ENCODE measurements at places on chromosomes 7 and 10.

GRCh38 chr7:114574384-114574783 is 159.8 kb downstream of the FOXP2 start:
- no peak for DNase-seq

DNA sequence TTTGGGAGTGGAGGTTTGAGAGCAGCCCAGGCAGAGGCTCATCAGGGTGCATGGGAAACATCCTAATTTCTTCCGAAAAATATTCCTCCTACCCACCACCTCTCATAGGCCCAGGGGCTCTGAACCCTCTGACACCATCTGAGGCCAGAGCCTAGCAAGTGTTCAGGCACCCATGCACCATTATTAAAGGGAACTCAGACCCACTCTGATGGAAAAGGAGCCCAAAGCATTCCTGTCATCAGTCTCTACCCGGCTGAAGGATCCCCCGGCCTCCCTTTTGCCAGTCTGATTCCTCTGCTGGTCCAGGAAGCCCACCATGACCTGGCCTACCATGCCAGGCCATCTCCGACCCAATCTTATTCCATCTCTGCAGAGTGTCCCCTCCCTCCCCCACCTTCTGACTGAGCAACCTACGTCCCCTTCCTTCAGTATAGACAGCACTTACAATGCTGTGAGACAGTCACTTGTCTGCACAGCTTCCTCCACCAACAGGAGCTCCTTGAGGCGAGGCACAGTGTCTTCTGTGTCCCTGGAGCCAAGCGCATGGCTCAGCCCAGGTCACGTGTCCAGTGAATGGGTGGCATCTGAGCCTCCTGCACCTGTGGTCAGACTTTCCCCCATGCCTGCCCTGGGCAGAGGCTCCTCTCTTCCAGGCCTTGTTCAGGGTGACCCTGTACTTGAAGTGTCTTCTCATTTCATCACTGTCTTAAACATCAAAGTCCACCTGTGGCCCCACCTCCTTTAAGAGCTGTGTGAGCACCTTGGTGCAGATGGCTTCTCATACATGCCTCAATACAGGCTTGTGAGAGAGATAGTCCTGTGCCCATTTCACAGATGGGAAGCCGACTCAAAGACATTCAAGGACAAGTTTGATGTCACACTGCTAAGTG is 889 bp upstream of the GPR15LG start:
- DNase-seq = no peak

GRCh38 chr10:7239312-7239985 is 171.4 kb downstream of the SFMBT2 start:
- no peak for DNase-seq

DNA sequence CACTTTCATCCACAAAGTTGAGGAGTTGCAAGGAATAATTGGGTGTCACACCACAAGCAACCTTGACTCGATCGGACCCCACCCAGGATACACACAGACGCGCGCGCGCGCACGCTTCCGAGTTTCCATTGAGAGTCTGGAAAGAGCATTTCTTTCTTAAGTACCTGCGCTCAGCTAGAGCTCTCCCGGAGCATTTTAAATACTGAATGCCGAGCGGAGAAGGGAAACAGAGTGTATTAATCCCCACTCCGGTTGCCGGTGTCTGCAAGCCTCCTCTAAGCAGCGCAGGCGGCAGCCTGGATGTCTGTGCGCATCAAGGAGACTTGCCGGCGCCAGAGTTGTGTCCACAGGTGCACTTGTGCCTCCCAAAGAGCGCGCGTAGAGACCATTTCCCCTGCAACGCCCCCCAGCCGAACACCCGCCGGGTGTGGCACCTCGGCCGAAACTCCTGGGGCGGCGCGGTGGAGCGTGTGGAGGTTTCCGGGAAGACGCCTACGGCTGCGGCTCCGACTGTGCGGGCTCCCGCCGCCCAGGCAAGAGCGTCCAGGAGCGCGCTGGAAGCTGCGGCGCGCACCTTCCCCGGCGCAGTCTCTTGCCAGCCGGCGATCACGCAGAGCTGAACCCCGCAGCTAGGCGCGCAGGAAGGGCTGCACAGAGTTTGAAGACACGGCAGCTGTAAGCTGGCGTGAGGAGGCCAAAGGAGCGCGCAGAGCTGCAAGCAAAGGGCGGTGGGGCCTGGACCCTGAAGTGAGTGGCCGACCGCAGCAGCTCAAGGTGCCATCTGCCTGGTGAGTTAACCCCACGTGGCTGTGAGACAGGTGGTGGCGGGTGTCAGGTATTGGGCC is 1.1 kb upstream of the FEZF1 start:
- no peak for DNase-seq

- DNase-seq = no peak
Observed at GRCh38 chr7:38753347-38753746, 122.2 kb upstream of the AMPH start.

GRCh38 chr10:50908366-50908765 is 22.9 kb upstream of the A1CF start:
- no peak for DNase-seq

GRCh38 chr7:107725138-107725740 is 18.7 kb upstream of the CBLL1 start:
- DNase-seq = no peak

GRCh38 chr10:13184730-13185514 is 23.6 kb downstream of the MCM10 start:
- no peak for DNase-seq

GRCh38 chr10:92263396-92263795 is 27.5 kb downstream of the CPEB3 start:
- no peak for DNase-seq

- peak; percentile 48 for DNase-seq
Observed at GRCh38 chr10:72079356-72079755, 9.0 kb downstream of the SPOCK2 start.

GRCh38 chr10:102712843-102713538 is 1.2 kb downstream of the ARL3 start:
- no peak for DNase-seq

GRCh38 chr10:116143673-116144222 is 129.3 kb downstream of the GFRA1 start:
- no peak for DNase-seq

DNA sequence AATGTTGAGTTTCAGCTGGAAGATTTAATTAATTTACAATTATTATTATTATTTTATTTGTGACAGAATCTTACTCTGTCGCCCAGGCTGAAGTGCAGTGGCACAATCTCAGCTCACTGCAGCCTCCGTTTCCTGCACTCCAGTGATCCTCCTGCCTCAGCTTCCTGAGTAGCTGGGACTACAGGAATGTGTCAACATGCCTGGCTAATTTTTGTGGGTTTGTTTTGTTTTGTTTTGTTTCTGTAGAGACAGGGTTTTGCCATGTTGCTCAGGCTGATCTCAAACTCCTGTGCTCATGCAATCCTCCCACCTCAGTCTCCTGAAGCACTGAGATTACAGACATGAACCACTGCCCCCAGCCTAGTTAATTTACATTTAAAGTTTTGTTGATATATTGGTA is 93.8 kb upstream of the MEOX2 start:
- DNase-seq = no peak

DNA sequence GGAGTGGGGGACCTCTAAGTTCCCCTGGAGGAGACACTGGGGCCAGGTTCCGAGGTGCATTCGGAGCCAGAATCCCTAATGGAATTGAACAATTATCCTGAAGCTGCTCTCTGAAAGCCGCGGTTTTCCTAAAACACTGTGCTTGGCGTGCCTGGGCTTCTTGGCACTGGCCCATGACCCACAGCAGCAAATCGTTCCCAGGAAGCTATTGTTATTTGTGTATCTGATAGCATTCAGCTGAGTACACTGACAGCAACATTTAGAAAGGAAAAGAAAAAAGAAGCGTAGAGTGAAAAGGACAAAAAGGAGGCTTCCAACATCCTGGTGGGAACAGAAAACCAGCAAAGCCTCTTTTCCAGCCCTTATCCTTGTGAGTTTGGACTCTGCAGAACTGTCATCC is 339.8 kb downstream of the FRMD4A start:
- no peak for DNase-seq

DNA sequence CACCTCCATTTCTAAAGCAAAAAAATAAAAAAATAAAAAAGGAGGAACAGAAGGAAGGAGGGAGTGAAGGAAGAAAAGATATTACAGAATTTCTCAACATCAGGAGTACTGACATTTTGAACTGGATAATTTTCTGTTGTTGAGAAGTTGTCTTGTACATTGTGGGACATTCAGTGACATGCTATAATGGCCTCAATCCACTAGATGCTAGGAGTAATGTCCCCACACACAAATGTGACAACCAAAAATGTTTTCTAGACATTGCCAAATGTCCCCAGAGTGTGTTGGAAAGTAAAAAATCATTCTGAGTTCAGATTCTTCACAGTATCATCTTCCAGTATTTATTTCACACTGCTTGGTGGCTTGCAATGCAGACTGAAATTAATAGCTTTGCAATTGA is 6.5 kb downstream of the ZNF438 start:
- no peak for DNase-seq

- DNase-seq = no peak
Observed at GRCh38 chr7:68461430-68461829, 1136.8 kb upstream of the AUTS2 start.

GRCh38 chr10:7484456-7485243 is 73.8 kb upstream of the SFMBT2 start:
- peak; percentile 16 for DNase-seq

- DNase-seq = no peak
Observed at GRCh38 chr10:122082616-122083477, 93.9 kb downstream of the TACC2 start.

DNA sequence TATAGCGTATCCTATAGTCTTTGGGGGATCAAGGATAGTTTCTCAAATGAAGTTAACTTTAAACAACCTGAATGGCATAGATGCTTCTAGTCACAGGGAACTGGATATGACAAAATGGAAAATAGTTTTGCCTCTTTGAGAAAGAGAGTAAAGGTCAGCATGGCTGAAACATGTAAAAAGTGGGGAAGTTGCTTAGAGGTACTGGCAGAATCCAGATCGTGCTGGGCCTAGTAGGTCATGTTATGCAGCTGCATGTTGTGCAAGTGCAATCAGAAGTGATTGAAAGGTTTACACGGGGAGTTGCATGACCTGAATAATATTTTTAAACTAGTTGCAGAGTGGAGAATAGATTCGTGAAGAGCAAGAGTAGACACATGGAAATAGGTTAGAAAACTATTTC is 201.1 kb upstream of the HDAC9 start:
- no peak for DNase-seq

- peak; percentile 75 for DNase-seq
Observed at GRCh38 chr7:134458806-134459698, at the start of gene AKR1B1. TSS of gene AKR1B1 (minus strand) at chr7:134459100. CDS start at chr7:134459062, 38 bp downstream.

DNA sequence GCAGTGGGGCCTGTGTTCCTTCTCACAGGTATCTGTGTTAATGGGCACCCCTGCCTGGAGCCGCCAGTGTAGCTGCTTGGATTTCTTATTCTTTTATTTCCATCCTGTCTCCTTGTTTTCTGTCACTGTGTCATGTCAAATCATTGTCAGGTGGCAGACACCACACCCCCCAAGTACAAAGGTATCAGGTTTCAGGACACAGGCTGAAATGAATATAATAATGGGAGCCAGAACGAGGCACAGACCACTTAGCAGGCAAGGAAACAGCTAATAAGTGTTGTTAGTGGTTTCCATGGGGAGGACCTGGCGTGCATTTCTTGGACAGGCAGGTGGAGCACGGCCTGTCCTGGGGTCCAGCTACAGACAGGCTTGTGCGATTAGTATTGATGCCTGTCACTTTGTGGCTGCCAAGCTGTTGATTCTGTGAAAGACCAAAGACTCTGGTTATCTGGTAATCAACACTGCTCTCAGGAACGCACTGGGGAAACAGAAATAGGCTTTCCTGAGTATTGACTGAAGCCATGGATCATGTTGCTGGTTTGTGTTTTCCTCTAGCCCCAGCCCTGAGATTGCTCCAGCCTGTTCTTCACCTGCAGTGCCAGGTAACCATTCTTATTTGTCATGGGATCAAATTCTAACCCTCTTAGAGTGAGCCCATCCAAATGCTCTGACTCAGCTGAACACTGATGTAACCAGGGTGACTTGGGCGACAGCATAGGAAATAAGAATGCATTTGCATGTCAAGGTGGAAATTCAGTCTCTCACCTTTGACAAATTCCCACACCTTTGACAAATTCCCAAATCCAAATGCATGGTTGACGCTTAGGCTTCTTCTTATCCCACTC is 1002.0 kb downstream of the LRMDA start:
- no peak for DNase-seq

All from stimulated activated CD8-positive, alpha-beta memory T cell treated with anti-CD3 and anti-CD28 coated beads, Interleukin-15, amount 100 ng/mL, for 4 hours (primary cell).